ENCODE measurements at places on chromosomes 12 and 14.

DNA sequence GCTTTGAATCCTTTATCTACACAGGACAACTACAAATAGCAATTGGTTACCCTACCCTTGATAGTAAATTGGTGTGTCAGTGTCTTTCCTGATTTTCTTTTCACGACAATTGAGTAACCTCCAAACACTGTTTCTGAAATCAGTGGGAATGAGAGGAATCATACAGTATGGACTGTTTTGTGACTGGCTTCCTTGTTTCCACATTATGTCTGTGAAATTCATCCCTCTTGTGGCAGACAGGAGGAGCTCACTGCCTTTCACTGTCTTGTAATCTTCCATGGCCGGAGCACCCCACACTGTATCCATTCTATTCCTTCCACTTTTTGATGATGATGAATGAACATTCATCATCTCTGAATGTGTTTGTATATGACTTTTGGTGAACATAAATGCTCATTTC, 164.0 kb upstream of the PZP start:
- DNase-seq, result no peak

- no peak for DNase-seq
Observed at GRCh38 chr12:120249266-120249874, 16.2 kb downstream of the PXN start.

GRCh38 chr12:106132175-106133135, 6.3 kb downstream of the NUAK1 start:
- DNase-seq, result no peak

- peak; percentile 23 for DNase-seq
Observed at GRCh38 chr12:104358353-104359003, 54.9 kb downstream of the EID3 start.

DNA sequence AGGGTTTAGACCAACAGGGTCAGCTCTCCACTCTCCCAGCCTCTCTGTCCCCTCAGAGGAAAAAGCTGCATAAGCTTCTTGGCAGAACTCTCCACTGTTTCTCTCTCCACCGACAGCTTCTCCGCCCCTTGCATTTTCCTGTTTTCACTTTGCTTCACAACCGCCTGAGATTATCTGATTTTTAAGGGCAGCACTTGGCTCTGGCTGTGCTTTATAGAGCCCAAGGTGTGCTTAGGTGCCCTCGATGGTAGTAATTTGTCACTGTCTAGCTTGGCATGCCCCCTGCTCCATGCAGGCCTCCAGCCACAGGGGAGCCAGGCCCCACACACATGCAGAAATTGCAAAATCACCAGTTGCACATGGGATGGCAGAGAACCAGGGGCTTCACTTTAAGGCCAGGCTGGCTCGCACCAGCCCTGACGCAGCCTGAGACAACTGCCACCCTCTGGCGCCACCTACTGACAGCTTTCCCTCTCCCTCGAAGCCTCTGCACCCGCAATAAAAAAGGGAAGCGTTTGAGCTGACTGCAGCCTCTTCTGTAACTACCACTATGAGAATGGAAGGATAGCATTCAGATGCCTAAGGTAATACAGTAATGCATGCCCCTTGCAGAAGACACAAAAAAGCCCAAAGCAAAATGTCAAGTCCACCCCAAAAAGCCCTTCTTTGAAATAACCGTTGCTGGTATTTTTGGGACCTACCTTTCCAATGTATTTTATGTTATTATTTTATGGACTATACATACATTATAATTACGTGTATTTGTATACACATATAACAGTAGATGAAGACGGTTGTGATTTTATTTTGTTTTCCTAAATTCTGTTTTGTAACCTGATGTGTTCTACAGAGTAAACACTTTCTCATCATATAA, 32.0 kb upstream of the RIMBP2 start:
- DNase-seq, result peak; percentile 11

DNA sequence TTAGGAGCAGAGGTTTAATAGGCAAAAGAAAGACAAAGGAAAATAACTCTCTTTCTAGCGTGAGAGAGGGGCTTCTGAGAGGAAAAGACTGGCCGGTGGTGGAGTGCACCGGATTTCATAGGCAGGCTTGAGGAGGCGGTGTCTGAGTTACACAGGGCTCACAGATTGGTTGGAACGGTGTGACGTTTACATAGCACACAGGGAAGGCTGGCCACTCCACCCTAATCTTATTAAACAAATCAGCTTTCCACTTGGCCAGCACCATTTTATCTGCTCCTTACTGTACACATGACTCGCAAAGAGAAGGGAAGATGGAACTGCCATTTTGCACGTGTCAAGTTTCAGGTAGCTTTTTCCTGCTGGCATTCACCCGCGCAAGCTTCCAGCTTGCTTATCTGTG, 587.7 kb downstream of the RPL10L start:
- no peak for DNase-seq

DNA sequence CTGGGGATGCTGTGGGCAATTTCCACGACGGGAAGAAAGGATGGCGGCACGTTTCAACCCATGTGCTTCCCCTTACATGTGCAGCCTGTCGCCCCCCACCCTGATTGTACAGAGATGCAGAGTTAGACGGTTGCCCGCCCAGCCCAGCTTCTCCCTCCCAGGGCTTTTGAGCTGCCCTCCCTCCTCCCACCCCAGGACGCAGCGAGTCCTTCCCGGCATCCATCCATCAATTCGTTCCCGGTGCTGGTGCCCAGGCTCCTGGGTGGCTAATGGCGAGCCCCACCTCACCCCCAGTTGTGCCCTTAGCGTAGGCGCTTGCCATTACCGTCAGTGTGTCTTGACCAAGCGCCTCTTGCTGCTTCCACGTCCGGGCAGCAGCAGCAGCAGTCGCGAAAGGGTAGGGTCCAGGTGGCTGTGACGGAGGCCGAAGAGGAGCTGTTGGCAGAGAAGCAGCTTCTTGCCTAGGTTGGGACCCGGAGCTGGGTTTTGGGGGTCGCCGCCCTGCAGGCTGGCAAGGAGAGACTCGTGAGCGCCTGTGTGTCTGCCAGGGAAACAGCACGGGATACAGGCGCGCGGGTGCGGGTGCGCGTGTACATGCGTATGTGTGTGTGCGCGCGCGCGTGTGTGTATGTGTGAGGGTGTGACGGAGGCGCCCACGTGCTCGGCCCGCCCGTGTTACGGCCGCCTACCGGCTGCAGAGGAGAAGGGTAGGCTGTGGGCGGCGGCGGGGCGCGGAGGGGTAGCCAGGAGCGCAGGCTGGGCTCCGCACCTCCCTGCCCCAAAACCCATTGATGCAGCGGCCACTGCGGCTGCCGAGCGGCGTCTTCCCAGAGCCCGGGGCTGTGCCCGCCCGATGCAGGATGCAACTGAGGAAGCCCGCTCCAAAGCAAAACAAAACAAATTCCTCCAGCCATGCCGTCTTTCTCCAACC, at the start of gene SLC6A15:
Gene SLC6A15, minus strand, starts transcription at position 602 of the 931 bp plus-strand sequence. CDS start 20,679 bp downstream, outside the sequence.
- no peak for DNase-seq

DNA sequence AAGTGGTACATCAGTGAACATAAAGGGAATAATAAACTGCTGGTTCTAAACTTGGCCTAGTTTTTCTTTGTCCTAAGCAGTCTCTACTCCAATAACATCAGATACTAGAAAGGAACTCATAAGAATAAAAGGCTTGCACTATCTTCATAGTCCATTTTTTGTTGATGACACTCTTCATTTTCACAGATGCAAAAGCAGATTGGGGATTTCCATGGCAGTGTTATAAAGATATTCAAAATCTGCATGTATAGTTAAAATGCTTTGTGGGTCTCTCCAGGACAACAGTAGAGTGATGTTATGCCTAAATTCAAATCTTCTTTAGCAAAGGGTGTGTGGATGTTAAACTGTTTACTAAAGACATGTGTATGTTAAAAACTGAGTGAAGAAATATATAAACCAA, 745.8 kb downstream of the TRHDE start:
- DNase-seq, result no peak

- no peak for DNase-seq
Observed at GRCh38 chr12:14643251-14643650, 53.1 kb downstream of the GUCY2C start.

GRCh38 chr12:107108995-107109508, 15.7 kb upstream of the CRY1 start:
- no peak for DNase-seq

- DNase-seq, result peak; percentile 60
Observed at GRCh38 chr12:98503342-98503591, 12.1 kb upstream of the TMPO start.

DNA sequence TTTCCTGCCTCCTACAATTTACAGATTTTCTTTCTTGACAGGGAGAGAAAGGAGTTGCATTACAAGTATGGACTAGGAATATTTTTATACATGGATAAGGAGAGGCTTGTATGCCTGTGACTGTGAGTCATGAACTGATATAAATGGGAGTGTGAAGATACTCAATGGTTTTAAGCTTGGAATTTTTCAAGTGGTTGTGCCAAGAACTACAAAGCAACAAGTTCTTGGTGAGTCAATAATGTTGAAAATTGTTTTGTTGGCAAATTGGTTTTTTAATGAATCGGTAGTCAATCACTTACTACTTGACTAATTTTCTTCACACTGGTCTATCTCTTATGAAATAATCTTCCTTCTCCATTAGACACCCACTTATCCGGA, 58.9 kb upstream of the HMGA2 start:
- DNase-seq, result no peak

- no peak for DNase-seq
Observed at GRCh38 chr14:91885113-91885712, 17.9 kb upstream of the TC2N start.

- DNase-seq, result peak; percentile 64
Observed at GRCh38 chr14:51828017-51828797, 32.2 kb upstream of the GNG2 start.

GRCh38 chr12:84201976-84202375, 710.6 kb downstream of the SLC6A15 start:
- DNase-seq, result no peak

GRCh38 chr12:8890313-8891085, 23.8 kb upstream of the PHC1 start:
- peak; percentile 18 for DNase-seq

DNA sequence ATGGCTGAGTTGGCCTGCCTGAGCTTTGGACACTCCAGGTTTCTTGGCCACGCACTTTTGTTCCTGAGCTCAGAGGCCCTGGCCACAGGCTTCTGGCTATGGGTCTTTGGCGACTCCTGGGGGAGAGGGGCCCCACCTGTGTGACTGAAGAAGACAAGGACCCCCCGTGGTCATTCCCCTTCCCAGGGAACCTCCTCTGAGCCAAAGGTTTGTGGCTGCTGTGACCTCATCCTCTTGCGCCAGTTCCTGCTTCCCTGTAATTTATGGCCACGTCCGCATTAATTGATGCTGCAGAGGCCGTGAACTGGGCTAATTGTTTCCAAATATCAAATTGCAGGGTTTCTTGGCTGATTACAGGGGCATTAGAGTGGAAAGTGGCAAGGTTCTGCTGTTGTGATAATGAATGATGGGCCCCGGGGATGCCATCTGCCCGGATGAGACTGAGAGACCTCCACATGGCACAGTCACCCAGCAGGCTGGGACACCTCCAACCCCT, 27.6 kb upstream of the NOS1 start:
- no peak for DNase-seq

GRCh38 chr12:51270067-51270950, at the start of gene SMAGP:
Gene SMAGP (minus strand): TSS chr12:51270415. CDS start chr12:51269278, 1,137 bp downstream.
- DNase-seq, result peak; percentile 24

- no peak for DNase-seq
Observed at GRCh38 chr12:18135509-18135908, 45.5 kb upstream of the RERGL start.

GRCh38 chr14:24851837-24852236, 198.1 kb downstream of the STXBP6 start:
- no peak for DNase-seq

DNA sequence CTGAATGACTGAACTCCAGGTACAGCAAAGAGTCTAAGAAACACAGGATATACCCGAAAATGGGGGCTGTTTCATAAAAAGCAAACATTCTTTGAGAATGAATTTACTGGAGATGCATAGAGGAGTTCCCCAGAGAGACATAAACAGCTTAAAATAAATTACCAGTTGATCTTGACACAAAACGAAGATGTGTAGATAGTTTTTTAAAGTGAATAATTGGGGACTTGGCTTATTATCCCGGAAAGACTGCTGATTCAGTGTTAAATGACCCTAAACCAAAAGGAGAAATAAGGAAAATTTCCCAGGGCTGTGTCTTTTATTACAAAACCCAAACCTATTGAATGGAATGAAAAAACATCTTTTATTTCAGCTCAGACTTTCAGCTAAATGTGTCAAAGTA, 1052.8 kb upstream of the TMEM132C start:
- no peak for DNase-seq

DNA sequence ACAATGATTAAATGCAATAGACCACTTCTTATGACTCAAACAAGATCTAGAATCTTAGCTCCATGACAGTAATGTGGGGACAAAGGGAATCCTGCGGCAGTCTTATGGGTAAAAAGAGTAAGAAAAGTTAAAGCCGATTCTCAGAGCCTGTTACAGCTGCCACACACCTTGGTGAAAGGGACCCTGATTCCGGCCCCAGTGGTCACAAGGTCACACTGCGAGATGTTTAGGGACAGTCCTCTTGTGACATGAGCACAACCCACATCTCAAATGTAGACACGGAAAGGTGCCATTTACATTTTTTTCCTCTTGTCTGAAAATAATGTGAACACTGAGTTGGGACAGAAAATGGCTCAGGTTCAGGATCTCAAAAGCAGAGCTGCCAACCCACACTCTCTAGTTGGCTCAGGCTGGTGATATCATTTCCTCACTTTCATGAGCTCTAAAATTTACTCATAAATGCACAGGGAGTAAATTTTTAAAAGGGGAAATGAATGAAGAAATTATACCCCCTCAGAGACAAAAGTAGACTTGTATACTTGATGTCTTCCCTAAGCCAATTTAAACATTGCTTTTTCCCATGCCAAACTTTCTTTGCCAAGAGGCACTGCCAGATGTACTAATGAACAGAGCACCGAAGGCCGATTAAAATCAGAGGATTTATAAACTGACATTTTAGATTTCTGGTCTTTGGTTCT, 113.1 kb upstream of the OVCH1 start:
- DNase-seq, result no peak
